Stimulated activated CD4-positive, alpha-beta T cell treated with anti-CD3 and anti-CD28 coated beads, Interleukin-15, amount 100 ng/mL, for 48 hours (primary cell): ENCODE measurements at places on chromosomes 2 and 18.

GRCh38 chr2:198347349-198347748 is 543.0 kb downstream of the PLCL1 start:
- no peak for DNase-seq

GRCh38 chr2:216344206-216344949 is 27.9 kb downstream of the MARCHF4 start:
- no peak for DNase-seq

- no peak for DNase-seq
These were observed 198.1 kb downstream of the IKZF2 start for GRCh38 chr2:212953170-212953920.

GRCh38 chr2:73862987-73863386 is 29.8 kb upstream of the ACTG2 start:
- no peak for DNase-seq

DNA sequence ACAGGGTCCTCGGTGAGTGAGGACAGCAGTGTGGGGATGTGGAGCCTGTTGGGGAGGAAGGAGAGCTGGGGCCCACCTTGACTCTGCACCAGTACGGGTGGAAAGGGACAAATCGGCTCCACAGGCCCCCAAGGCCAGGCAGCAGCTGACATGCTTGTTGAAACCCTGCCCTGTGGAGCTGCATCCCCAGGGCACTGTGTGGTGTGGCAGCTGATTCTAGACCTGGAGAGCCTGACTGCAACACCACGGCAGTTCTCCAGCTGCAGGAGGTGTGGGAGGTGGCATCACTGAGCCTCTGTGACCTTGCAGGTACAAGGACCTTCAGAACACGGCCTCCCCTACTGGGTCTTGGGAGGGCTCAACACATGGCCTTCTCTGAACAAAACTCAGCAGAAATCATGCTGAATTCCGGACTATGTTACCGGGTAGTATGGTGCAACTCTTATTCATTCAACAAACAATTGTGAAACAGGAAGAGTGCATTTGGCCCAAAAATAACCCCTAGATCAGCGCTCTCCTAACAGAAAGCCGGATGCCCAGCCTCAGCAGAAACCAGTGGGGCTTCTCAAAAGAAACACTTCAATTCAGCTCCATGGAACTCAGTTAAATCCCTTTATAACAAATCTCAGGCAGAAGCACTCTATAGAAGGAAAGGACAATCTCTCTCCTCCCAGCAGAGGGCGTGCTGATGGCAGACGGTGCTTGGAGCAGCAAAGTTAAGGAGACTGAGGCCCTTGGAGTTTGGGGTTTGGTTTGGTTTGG is 104.4 kb upstream of the SALL3 start:
- peak; percentile 3 for DNase-seq

DNA sequence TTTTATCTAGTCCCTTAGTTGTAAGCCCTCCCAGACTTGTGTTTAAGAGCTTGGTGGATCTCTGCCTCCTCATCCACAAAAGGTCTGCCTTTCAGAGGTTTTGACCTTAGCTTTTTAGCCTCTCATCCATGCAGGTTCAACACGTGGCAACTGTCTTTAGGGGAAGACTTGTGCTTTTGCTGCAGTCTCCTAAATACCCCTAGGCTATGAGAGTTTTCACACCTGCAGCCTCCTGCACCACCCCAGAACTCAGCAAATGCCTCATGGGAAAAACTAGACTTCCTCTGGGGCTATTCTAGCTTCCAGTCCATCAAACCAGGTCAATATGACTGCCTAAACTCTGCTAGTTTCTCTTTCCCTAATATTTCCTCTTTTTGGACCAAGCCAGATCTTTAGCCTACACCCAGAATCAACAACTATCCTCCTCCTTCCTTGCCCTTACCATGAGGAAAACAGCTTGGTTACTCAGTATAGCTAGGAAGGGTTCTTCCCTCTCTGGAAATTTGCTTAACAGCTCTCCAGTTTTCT is 132.3 kb upstream of the RIOK3 start:
- no peak for DNase-seq
